ENCODE measurements at places on chromosomes 2 and 18.

DNA sequence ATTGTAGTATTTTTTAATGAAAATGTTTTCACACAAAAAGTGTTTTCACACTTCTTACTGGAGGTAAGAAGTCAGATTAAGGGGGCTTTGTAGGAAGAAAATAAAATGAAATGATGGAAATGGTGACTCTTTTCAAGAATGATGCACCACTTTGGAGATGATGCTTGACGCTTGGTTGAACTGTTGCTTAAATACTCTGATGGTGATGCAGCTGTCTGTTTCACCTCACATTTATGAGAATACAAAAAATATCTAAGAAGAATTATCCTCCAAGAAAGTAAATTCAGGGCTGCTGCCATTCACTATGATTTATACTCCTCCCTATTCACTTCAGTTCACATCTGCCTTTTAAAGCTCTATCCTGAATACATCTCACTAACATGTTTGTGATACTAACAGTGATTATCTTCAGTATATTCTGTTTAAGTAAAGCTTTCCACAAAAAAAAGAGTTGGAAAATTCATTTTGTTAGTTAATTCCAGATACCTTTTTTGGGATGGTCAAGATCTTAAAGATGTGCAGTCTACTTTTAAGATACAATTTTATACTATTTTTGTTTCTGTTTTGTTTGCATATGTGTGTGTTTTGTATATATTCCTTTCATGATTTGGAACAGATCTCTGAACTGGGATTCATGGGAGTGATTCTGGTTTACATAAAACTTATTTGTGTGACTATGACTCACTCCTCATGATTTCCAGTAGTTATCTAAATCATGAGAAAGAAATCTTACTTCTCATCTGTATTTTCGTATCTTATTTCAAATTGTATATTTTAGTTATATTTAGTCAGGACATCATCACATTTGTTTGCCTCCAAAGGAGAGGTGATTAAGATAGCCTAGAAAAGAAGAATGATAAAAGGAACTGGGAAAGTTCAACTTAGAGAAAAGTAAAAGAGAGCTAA lies 53.1 kb downstream of the SLC39A10 start:
- no peak for DNase-seq

- no peak for DNase-seq
Observed at GRCh38 chr2:99297994-99298393, 3.0 kb downstream of the LYG1 start.

- no peak for DNase-seq
Observed at GRCh38 chr2:45814488-45814887, 163.0 kb downstream of the PRKCE start.

DNA sequence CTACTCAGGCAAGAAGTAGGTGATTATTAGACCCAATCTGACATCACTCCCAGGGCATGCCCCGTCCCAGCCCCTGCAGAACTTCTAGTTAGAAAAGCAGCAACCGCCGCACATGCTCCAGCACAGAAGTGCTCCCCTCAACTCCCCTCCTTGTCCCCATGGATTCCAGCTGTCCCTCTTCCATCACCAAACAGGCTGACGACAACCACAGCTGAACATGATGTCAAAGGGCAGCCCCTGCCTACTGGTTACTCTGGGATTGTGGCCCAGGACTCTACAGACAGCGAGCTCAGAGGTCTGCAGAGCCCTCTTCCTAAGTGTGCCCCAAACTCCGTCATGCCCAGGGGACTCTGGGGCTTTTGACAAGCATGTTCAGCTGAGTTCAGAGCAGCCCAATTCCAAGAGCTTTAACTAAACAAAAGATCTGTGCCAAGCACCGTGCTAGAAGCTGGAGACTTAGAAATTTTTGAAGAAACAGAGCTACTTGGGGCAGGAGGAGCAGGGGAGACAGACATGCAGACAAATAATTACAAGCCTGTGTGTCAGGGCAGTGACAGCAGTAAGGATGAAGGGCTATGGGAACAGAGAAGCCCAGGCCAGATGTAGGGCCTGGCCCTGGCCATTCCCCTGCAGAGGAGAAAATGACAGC lies 148.1 kb downstream of the BCL11A start:
- no peak for DNase-seq

DNA sequence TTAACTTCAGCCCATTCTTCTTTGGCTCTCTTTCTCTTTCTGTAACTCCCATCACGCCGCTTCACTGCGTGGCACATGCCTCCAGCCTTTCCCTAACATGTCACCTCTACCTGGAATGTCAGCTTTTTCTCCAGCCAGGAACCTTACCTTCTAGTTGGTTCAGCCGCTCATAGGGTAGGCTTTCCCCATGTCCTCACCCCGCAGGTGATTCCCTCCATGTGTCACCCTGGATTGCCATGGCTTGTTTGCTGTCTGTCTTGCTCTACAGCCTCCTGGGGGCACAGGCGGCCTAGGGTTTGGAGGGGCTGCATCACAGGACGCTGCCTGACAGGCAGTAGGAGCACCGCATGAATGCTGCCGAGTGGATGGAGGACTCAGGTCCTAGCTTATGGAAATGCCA lies 39.2 kb downstream of the ARHGEF4 start:
- no peak for DNase-seq

All from germinal center (tissue), 1 donor.